ENCODE measurements at places on chromosomes 1 and 21.

DNA sequence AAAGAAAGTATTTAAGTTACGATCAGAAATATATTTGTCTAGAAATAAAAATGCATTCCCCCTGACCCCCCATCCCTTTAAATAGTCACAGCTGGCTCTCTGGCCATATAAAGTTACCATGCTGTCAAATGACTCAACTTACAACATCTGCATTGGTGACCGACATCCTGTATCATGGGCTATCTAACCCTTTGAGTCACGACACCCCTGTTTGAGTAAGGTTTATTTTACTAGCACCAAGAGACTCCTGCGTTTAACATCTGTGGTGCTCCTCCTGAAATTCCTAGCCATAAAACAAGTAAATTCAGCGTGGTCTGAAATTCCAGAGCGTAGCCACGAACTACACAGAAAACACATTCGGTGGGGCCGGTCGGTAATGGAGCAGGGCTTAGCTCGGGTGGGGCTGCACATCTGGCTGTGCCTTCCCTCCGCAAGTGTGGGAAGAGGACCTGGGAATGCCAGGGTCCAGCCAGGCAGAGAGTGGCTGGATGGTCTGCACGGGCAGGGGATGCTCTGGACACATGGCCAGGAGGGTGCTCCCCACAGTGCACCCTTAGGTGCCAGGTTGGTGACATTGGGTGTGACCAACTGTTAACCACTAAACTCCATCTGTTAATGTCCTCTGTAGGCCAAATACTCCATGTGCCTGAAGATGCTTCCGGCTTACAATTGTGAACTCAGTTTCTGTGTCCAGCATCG is 53.0 kb upstream of the CLDN14 start:
- DNase-seq, result no peak

- no peak for DNase-seq
These were observed 194.9 kb downstream of the HIVEP3 start for GRCh38 chr1:41723786-41724185.

GRCh38 chr1:197733324-197733723 is 42.0 kb downstream of the DENND1B start:
- DNase-seq, result no peak

GRCh38 chr1:189769448-189769847 is 708.2 kb downstream of the BRINP3 start:
- no peak for DNase-seq

GRCh38 chr1:45530632-45531135 is 9.0 kb upstream of the PRDX1 start:
- DNase-seq, result no peak

- DNase-seq, result no peak
These were observed 120.8 kb downstream of the LMO4 start for GRCh38 chr1:87449348-87449963.

- no peak for DNase-seq
These were observed 25.2 kb downstream of the TP73 start for GRCh38 chr1:3677484-3677883.

DNA sequence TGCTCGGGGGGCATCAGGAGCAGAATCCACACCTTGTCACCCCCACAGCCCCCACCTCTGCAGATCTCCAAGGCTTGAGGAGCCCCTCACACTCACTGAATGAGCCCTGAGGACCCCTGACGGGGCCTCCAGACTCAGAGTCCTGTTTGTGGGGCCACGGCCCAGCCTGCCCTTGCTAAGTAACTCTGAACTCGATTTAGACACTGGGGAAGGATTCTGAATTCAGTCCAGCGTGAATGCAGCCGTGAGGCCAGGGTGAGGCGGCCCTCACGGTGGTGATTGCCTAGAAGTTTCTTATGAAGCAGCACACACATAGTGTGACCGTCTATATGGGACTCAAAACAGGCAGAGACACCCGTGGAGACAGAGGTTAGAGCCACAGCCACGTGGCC is 58.9 kb upstream of the ADARB1 start:
- no peak for DNase-seq

DNA sequence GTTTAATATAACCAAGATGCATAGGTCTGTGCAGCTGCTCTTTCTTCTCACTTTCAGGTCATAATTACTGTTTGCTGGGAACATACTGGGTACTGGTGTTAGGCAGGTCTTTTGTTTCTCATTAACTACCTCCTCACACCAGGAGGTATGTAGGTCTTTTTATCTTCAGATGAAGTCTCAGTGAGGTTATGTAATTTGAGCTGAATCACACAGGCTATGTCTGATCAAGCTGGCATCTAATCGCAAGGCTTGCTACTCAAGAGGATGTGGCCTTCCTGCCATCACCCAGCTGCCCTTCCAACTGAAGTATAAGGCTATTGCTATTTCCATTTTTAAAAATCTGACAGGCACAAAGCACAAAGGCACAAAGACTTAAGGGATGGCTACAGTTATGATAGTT is 96.4 kb downstream of the RUNX1 start:
- DNase-seq, result no peak

- no peak for DNase-seq
These were observed 89.7 kb downstream of the PBX1 start for GRCh38 chr1:164648636-164649035.

DNA sequence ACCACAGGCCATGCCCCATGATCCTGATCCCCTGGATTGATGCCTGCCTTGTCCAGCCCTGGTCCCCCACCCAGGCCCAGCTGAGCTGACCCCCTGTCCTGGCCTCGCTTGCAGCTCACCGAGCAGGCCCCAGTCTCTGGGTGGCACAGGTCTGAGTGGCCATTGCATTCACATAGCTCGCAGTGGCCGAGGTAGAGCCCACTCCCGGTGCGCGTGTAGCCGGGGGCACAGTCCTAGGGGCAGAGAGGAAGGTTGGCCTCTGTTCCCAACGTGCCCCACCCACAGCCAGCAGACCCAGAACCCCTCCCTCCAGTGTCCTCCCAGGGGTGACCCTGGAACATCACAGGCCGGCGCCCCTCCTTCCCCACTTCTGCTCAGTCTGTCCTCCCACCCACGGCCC is 51.9 kb downstream of the LDLRAD2 start:
- DNase-seq, result no peak

DNA sequence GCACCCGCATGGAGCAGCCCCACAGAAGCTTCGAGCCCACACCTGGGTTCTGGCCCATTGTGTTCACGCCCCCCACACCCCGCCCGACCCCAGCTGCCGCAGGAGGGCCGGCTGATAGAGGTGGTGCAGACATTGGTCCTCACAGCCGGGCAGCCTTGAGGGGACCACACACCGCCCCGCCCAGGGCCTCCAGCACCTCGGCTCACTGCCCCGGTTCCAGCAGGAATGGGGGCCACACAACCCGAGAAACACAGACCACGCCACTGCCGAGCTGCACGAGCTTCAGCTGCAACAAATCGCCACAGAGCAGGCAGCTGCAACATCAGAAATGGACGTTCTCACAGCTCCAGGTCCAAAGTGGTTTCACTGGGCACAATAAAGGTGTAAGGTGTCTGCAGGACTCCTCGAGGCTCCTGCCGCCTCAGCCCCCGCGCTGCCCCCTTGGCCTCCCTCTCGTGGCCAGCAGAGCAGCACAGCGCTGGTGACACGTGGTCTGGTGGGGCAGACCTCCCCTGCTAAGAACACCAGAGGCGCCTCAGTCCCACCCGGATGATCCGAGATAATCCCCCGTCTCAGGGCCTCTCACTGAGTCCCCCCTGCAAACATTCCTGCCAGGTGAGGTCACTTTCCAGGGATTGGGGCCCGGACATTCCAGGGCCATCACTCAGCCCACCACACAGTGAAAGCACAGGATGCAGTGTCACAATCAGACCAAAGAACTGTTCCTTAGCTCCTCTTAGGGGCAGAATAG is 62.3 kb upstream of the ADARB1 start:
- no peak for DNase-seq

- DNase-seq, result no peak
These were observed 32.5 kb downstream of the RGS13 start for GRCh38 chr1:192668409-192668983.

Data from activated CD4-positive, CD25-positive, alpha-beta regulatory T cell treated with anti-CD3 and anti-CD28 coated beads, Interleukin-2, amount 50 U/mL, for 72 hours (primary cell).